ENCODE measurements at places on chromosomes 1 and 21.

GRCh38 chr1:87268111-87268510 is 60.6 kb upstream of the LMO4 start:
- no peak overlapping the region for H3K27ac ChIP-seq
- no peak for DNase-seq
- no peaks in the 10 kb centered on the region for H3K4me1 ChIP-seq
- H3K36me3 ChIP-seq, result no peaks in the 10 kb centered on the region
- no peaks in the 10 kb centered on the region for H3K27me3 ChIP-seq

- no peaks in the 10 kb centered on the region for H3K27me3 ChIP-seq
- H3K4me3 ChIP-seq, result no peak overlapping the region
- peaks cover 6% of the 10 kb centered on the region for H3K36me3 ChIP-seq
- H3K4me1 ChIP-seq, result no peaks in the 10 kb centered on the region
- DNase-seq, result peak; percentile 52
These were observed 35.9 kb downstream of the HEATR1 start for GRCh38 chr1:236568285-236568894.

- H3K4me1 ChIP-seq, result no peaks in the 10 kb centered on the region
- H3K27me3 ChIP-seq, result no peaks in the 10 kb centered on the region
- no peaks in the 10 kb centered on the region for H3K36me3 ChIP-seq
- H3K4me3 ChIP-seq, result no peak overlapping the region
- no peak overlapping the region for H3K27ac ChIP-seq
These were observed 320.2 kb upstream of the NFIA start for GRCh38 chr1:60762176-60762575.

GRCh38 chr1:94551449-94551848 is 9.9 kb upstream of the F3 start:
- no peaks in the 10 kb centered on the region for H3K36me3 ChIP-seq
- no peak for DNase-seq
- H3K27ac ChIP-seq, result no peak overlapping the region
- H3K4me1 ChIP-seq, result peaks cover 11% of the 10 kb centered on the region

- H3K27ac ChIP-seq, result no peak overlapping the region
- no peak for DNase-seq
- no peaks in the 10 kb centered on the region for H3K4me1 ChIP-seq
- no peaks in the 10 kb centered on the region for H3K36me3 ChIP-seq
- no peak overlapping the region for H3K4me3 ChIP-seq
- no peaks in the 10 kb centered on the region for H3K27me3 ChIP-seq
These were observed 252.4 kb upstream of the DUSP10 start for GRCh38 chr1:221994274-221994698.

DNA sequence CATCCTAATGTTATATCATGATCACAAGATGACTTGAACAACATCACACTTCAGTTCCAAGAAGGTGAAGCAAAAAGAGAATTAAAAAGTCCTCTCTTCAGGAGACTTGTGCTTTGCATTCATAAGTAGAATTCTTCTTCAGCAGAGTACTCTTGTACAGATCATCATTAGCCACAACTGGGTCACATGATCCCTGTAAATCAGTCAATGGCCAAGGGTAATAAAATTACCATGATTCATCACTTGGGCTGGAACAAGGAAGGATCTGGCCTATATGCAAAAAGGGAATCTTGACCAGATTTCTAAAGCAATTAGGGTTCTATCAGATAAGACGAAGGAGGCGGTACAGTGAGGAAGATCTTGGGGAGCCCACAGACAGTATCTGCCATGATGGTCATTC is 458.0 kb upstream of the DEPDC1 start:
- H3K27me3 ChIP-seq, result no peaks in the 10 kb centered on the region
- no peak overlapping the region for H3K27ac ChIP-seq
- H3K36me3 ChIP-seq, result no peaks in the 10 kb centered on the region

GRCh38 chr1:205706601-205707502 is 26.5 kb upstream of the SLC45A3 start:
- H3K4me3 ChIP-seq, result no peak overlapping the region
- peak; percentile 88 for DNase-seq
- H3K4me1 ChIP-seq, result peaks cover under 1% of the 10 kb centered on the region
- H3K36me3 ChIP-seq, result no peaks in the 10 kb centered on the region
- no peak overlapping the region for H3K27ac ChIP-seq
- H3K27me3 ChIP-seq, result no peaks in the 10 kb centered on the region

DNA sequence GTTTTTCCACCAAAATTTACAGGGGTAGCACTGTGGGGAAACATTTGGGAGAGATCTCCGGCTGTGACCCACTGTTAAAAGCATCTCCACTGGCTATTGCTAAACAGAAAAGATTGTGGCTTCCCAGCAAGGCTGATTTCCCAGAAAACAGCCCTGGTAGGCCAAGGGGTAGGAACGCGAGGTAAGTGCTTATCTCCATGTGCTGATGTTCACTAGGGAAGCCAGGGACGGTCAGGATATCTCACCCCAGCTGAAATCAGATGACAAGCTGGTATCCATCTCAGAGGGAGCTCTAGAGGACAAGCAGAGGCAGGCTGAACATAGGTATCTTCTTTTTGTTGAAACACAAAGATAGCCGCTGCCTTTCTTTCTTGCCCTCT is 63.6 kb downstream of the MIS18A start:
- H3K27ac ChIP-seq, result no peak overlapping the region
- peak; percentile 20 for DNase-seq
- H3K27me3 ChIP-seq, result no peaks in the 10 kb centered on the region
- H3K4me3 ChIP-seq, result no peak overlapping the region
- H3K36me3 ChIP-seq, result no peaks in the 10 kb centered on the region
- H3K4me1 ChIP-seq, result no peaks in the 10 kb centered on the region

GRCh38 chr1:21099034-21099868 is 77.4 kb downstream of the EIF4G3 start:
- no peaks in the 10 kb centered on the region for H3K36me3 ChIP-seq
- H3K27ac ChIP-seq, result no peak overlapping the region
- DNase-seq, result no peak

DNA sequence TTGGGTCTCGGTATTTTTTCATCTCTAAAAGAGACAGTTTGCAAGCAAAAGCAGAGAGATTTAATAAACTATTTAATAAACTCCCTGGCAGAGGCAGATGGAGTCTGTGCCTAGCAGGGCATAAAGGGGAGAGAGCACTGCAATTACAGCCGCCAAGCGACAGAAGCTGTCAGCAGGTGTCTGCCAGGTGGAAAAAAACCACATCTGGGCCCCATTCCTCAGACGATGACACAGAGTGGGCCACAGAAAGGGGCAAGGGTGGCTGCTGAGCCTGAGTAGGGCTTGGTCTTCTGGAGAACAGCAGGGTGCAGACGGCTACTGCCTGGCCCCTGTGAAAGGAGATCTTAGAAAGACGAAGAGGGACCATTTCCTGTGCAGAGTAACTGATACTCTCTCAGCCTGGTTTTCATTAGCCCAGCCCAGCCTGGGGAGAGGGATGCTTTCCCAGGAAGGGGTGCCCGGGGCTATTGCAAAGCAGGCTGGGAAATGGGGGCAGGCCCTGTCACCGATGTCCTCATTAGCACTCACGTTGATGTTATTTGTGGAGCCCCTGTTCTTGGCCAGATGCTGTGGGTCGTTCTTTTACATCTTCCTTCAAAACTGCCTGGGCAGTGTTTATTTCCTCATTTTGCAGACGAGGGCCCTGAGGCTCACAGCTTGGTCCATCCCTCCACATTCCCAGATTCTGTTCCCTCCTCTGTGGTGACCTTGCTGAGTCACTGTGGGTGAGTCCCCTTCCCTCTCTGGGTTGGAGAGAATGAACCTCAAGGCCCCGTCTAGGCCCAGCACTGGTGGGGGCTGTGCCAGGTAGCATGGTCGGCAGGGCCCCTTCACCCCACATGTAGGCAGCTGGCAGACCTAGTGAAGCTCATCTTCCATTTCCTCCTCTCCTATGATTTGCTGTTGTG is 472.7 kb downstream of the PTPRU start:
- DNase-seq, result peak; percentile 50
- H3K27me3 ChIP-seq, result no peaks in the 10 kb centered on the region
- no peaks in the 10 kb centered on the region for H3K4me1 ChIP-seq
- peak overlapping the region; percentile 5 for H3K27ac ChIP-seq
- H3K4me3 ChIP-seq, result no peak overlapping the region
- no peaks in the 10 kb centered on the region for H3K36me3 ChIP-seq

- H3K4me3 ChIP-seq, result no peak overlapping the region
- H3K36me3 ChIP-seq, result no peaks in the 10 kb centered on the region
- no peaks in the 10 kb centered on the region for H3K27me3 ChIP-seq
- H3K27ac ChIP-seq, result no peak overlapping the region
These were observed 214.1 kb upstream of the L1TD1 start for GRCh38 chr1:61980561-61980960.

DNA sequence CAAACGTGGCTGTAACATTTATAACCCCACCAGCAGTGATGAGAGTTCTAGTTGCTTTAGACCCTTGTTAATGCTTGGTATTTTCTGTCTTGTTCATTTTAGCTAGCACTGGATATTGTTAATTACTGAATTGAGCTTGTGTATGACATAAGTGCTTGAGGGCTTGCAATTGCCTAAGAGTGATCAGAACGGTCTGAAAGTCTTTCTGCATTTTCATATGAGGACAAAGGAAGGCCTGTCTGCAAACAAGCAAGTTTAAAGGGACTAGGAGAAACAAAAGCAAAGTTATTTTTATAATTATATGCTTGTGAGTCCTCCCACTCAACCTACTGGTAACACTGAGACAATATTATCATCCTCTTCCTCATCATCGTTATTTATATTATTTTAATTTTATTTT is 305.5 kb upstream of the DUSP10 start:
- no peak overlapping the region for H3K4me3 ChIP-seq
- H3K36me3 ChIP-seq, result no peaks in the 10 kb centered on the region
- H3K27me3 ChIP-seq, result no peaks in the 10 kb centered on the region
- no peak for DNase-seq
- H3K27ac ChIP-seq, result no peak overlapping the region
- no peaks in the 10 kb centered on the region for H3K4me1 ChIP-seq

DNA sequence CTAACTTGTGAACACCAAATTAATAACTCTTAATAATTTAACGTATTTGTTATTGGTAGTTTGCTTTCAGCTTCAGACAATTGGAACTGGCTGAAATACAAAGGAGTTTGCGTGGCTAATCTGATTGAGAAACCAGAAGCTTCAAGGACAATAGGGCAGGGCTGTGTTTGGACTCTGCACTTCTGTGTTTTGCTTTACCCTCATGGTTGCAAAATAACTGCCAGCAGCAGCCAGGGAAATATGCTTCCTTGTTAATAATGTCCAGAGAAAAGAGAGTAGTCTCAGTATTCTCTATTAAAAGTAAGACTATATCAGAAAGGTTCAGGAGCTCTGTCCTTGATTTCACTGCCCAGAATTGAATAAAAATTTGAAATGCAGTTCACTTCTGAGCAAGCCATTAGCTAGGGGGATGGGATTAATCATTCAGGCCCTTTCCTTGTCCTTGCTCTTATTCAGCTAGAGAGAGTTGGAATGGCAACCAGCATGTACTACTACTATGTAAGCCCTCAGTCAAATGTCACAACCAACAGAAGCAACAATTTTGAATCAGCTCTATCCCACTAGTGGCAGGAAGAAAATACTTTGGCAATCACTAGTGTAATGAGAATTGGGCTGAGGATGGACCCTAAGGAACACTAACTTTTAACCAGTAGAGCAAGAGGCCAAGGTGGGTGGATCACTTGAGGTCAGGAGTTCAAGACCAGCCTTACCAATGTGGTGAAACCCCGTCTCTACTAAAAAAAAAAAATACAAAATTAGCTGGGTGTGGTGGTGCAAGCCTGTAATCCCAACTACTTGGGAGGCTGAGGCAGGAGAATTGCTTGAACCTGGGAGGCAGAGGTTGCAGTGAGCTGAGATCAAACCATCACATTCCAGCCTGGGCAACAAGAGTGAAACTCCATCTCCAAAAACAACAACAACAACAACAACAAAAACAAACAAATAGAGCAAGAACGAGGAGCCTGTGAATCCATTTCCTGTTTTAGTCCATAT is 76.8 kb downstream of the POU2F1 start:
- DNase-seq, result no peak
- H3K27ac ChIP-seq, result no peak overlapping the region
- H3K36me3 ChIP-seq, result no peaks in the 10 kb centered on the region
- no peaks in the 10 kb centered on the region for H3K27me3 ChIP-seq

GRCh38 chr1:40983286-40983685 is 3.8 kb downstream of the CTPS1 start:
- H3K4me1 ChIP-seq, result peaks cover 10% of the 10 kb centered on the region
- H3K36me3 ChIP-seq, result peaks cover 13% of the 10 kb centered on the region
- H3K4me3 ChIP-seq, result no peak overlapping the region
- no peak overlapping the region for H3K27ac ChIP-seq
- no peaks in the 10 kb centered on the region for H3K27me3 ChIP-seq

DNA sequence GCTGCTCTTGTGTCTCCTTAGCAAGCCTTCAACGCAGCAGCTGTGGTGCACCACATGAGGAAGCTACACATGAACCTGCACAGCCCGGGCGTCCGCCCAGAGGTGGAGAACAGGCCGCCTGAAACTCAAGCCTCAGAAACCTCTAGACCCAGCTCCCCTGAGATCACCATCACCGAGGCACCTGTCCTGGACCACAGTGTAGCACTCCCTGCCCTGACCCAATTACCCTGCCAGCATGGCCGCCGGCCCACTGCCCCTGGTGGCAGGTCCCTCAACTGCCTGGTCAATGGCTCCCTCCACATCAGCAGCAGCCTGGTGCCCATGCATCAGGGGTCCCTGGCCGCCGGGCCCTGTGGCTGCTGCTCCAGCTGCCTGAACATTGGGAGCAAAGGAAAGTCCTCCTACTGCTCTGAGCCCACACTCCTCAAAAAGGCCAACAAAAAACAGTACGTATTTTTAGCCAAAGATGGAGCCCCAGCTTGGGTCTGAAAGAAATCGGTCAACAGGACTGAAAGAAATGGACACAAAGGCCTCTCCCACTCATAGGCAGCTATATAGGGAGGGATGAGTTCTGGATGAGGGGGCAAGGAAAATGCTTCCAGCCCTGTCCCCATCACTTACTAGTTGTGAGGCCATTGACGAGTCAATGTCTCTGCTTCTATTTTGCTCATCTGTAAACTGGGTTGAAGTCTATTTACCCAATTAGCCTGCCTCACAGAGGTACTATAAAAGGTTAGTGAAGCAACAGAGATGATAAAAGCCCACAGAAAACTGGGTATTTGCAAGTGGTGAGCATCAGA is 28.5 kb downstream of the CAMK1G start:
- DNase-seq, result no peak
- no peaks in the 10 kb centered on the region for H3K36me3 ChIP-seq
- H3K4me3 ChIP-seq, result no peak overlapping the region
- no peaks in the 10 kb centered on the region for H3K4me1 ChIP-seq
- H3K27me3 ChIP-seq, result no peaks in the 10 kb centered on the region

- no peak overlapping the region for H3K27ac ChIP-seq
- no peaks in the 10 kb centered on the region for H3K4me1 ChIP-seq
- H3K36me3 ChIP-seq, result no peaks in the 10 kb centered on the region
- no peak for DNase-seq
- H3K27me3 ChIP-seq, result no peaks in the 10 kb centered on the region
These were observed 14.2 kb upstream of the NIBAN1 start for GRCh38 chr1:184988506-184988905.

- no peak for DNase-seq
These were observed 15.9 kb upstream of the FASLG start for GRCh38 chr1:172642970-172643369.

- H3K4me3 ChIP-seq, result no peak overlapping the region
- H3K27me3 ChIP-seq, result no peaks in the 10 kb centered on the region
- no peaks in the 10 kb centered on the region for H3K36me3 ChIP-seq
These were observed 108.1 kb downstream of the KAZN start for GRCh38 chr1:14706631-14707030.

Measured in mesendoderm (in vitro differentiated cells).